ENCODE measurements at places on chromosomes 12 and 14. TPM values are rescaled to one million over a fixed set of nuclear protein-coding genes. Genes with fewer than 3 reads are reported as not detected.

RNASE7 gene
- total RNA-seq, result not detected

- no peak for DNase-seq
Observed at GRCh38 chr14:92786427-92786756, 7.7 kb upstream of the GOLGA5 start.

ESPL1 gene
- total RNA-seq, result 12.6 TPM

DNA sequence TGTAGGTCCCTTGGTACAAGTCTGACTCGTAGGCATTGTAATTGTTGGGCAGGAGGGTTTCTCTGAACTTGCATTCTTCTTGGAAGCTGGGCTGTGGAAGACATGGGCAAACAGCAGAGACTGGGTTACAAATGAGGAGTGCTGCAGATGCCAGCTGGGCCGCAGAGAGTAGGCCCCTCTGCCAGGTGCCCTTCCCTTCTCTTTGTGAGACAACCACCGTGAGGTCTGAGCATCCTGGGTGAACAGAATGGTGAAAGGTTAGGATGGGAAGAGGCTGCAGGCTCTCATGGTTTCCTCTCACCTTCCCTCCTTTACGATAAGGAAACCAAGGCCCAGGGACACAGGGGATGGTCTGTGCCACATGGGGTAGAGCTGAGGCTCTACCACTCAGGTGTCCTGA is 11.3 kb downstream of the FGF6 start:
- DNase-seq, result no peak

GRCh38 chr12:57893431-57894353 is 47.2 kb upstream of the CTDSP2 start:
- DNase-seq, result peak; percentile 89

DNA sequence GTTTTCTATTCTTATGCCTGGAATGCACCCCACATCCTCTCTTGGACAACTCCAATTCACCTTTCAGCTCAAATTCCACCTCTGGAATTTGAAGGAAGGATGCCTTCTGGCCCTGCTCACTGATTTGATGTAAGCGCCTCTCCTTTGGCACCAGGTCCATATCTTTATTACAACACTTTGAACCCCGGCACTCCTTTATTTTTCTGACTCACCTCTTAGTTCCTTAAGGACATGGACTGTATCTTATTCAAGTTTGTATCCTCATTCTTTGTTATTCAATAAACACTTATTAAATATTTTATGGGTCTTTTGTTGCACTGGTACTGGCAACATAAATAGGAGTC is 3.1 kb downstream of the GALC start:
- no peak for DNase-seq

DNA sequence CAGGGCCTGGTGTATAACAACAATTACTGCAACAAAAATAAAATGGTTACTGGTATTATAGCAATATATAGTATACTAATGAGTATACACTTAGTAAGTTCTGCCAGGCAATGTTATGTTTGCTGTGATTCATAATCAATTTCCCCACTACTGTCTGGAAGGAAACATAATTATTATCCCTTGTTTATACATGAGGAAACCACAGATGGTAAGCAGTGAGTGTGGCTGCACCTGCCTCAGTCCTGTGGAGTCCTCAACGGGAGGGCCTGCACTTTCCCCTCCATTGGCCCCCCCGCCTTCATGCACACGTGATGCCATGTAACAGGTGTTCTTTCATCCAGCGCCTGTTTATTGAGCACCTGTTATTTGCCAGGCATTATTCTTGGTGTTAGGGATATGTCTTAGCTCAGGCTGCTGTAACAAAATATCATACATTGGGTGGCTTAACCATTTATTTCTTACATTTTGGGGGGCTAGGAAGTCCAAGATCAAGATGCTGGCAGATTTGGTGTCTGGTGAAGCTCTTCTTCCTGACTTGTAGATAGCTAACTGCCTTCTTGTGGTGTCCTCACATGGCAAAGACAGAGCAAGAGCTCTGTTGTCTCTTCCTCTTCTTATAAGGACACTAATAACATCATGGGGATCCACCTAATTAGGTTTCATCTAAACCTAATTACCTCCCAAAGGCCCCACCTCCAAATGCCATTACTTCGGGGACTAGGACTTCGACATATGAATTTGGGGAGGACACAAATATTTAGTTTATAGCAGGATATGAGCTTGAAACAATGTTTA is 59.5 kb upstream of the CHGA start:
- no peak for DNase-seq

DNA sequence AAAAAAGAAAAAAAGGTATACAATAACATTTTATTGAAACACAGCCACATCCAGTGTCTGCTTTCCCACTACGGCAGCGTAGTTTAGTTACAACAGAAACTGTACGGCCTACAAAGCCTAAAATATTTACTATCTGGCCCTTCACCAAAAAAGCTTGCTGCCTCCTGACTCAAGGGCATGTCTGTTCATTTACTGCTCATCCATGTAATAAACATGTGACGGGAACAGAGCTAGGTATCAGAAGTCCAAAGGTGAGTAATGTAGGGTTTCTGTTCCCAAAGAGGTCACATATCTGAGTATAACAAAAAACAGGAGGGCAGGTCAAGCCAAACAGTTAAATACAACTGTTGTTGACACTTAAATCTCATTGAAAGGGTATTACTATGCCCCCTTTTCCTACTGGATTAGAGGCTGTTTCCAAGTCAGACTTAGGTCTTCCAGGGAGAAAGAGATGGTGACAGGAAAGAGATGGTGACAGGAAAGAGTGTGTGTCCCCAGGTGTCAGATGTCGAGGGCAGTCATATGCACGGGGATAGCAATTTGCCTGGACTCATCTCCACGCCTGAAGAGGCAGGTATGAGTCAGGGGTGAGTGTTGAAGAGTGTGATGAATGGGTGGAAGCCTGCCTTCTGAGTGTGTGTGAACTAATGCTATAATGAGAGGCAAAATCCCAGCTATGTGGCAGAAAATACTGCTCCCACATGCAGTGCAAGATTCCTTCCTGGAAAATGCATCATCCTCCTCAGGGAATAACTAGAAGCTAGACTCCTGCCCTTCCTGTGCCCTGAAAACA is 77.7 kb downstream of the MAP3K9 start:
- DNase-seq, result no peak

- no peak for DNase-seq
Observed at GRCh38 chr12:99029511-99030271, 384.6 kb downstream of the APAF1 start.

GRCh38 chr12:89350630-89351488 is 1.4 kb downstream of the DUSP6 start:
- peak; percentile 21 for DNase-seq
